ENCODE measurements at places on chromosomes 1 and 21. TPM values are rescaled to one million over a fixed set of nuclear protein-coding genes. Genes with fewer than 3 reads are reported as not detected.
A peak's percentile ranks its signal among the peaks of the same experiment; 100 is the strongest.

Gene PHGDH
- 71.9 TPM for total RNA-seq

Gene NEXN
- 7.1 TPM for total RNA-seq

Gene ACTL8
- total RNA-seq: not detected

Gene HTR1D
- 0.09 TPM for total RNA-seq

Gene KIF14
- 0.19 TPM for total RNA-seq

Gene SAMD11
- 21.4 TPM for total RNA-seq

Gene ERVH48-1
- total RNA-seq: not detected

DNA sequence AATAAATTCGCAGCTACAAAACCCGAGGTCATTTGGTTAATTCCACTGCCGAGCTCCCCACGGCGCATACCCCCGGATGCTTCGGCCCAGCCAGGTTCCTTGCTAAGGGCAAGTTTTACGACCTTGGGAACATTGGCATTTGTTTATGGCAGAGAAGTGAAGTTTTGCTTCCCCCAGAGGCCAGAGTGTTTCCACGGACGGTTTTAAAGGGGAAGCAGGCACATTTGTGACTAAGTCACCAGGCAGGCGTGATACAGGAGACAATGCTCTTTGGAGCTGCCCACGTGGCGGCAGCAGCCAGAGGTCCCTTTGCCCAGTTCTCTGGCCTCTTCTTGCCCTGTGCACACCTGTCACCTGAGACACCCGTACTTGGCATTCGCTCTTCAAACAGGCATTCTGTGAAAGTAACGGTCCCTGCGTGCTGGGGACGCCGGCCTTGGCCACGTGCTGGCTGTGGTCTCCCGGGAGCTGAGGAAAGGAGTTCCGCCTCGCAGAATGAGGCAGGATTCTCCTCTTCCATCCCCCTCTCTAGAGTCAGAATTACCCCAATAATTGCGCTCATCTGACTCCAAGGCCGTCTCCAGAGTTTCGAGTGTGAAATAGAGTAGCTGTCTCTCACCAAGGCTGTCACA is 138.3 kb downstream of the PRDM16 start:
- DNase-seq: no peak

- peak; percentile 25 for DNase-seq
Measured at GRCh38 chr1:172895050-172895460, 155.7 kb downstream of the TNFSF18 start.

- DNase-seq: peak; percentile 72
Measured at GRCh38 chr1:6517435-6517851, 26.0 kb upstream of the PLEKHG5 start.

DNA sequence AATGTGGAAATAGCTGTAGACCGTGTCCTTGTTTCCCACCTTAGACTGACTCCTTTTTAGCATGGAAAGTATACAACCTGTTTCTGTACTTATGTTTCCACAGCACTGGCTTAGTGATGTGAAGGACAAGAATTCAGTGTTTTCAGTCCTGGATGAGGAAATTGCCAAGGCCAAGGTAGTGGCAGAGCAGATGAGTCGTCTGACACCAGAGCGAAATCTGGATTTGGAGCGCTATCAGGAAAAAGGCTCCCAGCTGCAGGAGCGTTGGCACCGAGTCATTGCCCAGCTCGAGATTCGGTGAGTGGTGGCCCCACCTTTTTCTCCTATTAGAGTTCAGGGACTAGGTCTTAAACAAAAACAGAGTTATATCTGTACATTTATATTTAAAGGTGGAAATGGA is 112.6 kb downstream of the MACF1 start:
- no peak for DNase-seq

DNA sequence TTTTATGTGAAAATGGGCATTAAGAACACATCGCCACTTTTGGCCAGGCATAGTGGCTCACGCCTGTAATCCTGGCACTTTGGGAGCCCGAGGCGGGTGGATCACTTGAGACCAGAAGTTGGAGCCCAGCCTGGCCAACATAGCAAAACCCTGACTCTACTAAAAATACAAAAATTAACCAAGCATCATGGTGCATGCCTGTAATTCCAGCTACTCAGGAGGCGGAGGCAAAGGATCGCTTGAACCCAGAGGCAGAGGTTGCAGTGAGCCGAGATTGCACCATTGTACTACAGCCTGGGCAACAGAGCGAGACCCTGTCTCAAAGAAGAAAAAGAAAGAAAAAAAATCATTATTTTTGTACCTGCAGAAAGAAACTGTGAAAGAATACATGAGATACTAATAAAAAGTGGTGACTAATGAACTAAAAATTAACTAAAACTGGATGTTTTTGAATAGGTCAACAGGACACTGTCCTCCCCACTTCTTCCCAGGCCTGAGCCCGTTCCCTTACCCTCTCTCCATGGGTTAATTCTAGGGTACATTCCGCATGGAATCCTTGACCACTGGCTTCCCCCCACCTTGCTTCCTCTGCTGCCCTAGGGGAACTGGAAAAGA is 8.3 kb upstream of the TINAGL1 start:
- DNase-seq: no peak

DNA sequence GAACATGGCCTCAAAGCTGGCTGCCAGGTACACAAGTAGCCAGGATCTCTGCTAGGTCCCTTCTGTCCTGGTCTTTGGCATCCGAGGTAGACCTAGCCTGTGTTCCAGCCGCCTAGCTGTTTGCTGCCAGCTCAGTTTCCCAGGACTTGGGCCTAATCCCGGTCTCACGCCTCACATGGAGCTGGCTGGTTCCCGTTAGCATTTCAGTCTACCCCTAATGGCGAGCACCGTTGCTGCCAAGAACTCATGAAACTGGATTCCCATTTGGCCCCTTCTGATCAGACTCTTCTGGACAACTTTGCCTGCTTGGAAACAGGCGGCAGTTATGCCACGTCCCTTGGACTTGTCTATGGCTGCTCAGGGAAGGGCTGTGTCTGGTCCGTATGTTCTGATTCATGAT is 26.2 kb upstream of the HHAT start:
- no peak for DNase-seq
